ENCODE measurements at places on chromosomes 5 and 9. TPM values are rescaled to one million over a fixed set of nuclear protein-coding genes. Genes with fewer than 3 reads are reported as not detected.
A peak's percentile ranks its signal among the peaks of the same experiment; 100 is the strongest.

GRCh38 chr9:121679901-121680635 is 28.6 kb downstream of the DAB2IP start:
- DNase-seq: no peak

DNA sequence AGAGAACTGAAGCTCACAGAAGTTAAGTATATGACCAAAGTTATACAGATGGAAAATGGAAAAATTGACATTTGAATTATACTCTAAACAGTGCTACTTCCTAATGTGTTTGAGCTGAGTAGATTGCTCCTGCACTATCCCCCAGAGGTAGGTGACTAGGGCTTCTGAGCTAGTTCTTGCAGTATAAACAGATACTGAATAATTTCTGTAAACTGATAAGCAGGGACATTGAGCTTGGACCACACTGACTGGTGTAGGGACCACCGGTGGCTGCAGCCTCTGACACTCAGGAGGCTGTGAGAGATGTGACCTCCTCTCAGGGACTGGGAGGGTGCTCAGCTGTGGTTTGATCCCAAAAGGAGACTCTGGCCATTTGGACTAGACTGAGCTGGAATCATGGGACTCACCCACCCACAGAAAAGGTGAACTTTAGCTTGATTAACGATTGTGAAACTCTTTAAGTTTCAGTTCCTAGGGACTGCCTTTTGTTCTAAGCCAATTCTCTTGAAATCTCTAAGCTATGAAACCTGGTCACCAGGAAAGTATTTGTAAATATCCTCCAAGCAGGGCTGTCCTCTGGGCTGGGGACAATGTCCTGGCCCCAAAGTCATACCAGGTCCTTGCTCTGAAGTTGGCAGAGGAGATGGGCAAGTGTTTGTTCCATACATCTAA is 291.5 kb downstream of the SEC61B start:
- no peak for DNase-seq

GRCh38 chr9:136211006-136211405 is 6.1 kb upstream of the LHX3 start:
- no peak for DNase-seq

DNA sequence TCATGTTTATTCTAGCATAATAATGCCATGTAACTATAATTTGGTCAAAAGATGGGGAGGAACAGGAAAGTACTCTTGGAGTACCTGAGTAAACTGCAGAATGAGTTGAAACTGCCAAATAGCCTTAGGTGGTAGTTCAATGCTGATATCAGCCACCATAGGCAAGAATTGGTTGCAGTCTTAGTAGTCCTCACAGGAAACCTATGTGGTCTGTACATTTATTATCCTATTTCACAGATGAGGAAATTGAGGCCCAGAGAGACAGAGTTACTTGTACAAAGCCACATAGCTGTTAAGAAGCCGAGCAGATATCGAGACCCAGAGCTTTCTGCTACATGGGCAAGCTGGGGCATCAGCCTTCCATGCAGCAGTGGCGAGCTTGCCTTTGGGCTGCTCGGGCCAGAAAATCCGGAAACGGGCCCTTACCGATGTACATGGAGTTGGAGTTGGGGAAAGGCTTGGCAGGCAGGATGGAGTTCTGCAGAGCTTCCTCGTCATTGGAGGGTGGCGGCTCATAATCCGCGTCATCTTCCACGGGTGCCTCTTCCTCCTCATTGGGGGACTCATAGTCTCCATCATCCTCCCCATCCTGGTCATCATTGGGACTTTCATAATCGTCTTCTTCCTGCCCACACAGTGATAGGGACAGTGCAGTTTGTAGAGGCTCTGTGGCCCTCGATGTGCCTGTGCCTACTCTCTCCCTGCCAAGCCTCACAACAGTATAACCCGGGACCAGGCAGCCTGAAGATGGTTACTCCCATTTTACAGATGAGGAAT is 27.1 kb downstream of the LCP2 start:
- DNase-seq: no peak

- no peak for DNase-seq
Measured at GRCh38 chr9:85151162-85151561, 481.6 kb downstream of the NTRK2 start.

DNA sequence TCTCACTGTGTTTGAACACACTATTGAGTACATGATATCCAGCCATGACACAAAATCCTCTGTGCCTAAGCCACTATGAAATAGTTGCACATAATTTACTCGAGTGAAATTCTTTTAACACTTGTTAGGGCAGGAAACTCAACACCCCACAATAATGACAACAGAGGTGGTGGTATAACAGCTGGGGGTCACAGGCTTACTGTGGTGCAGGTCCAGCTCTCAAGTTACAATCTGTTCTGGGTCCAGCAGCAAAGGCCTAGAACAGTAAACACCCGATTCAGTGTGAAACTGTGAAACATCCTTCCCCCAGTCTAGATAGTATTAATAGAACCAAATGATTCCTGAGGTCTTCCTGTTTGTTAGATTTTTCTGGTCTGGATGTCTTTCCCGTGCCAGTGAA is 102.9 kb upstream of the APC start:
- no peak for DNase-seq

- DNase-seq: no peak
Measured at GRCh38 chr5:151075698-151076331, 5.0 kb downstream of the TNIP1 start.

GRCh38 chr5:134247428-134248224 is 21.8 kb upstream of the PPP2CA start:
- peak; percentile 90 for DNase-seq

GRCh38 chr5:90940227-90940995 is 381.8 kb downstream of the ADGRV1 start:
- DNase-seq: no peak

- no peak for DNase-seq
Measured at GRCh38 chr9:134335061-134335460, 8.8 kb downstream of the RXRA start.

GRCh38 chr5:92401492-92401891 is 1018.4 kb upstream of the ARRDC3 start:
- peak; percentile 14 for DNase-seq

GRCh38 chr5:34656700-34657273 is 659 bp downstream of the RAI14 start:
- no peak for DNase-seq

- no peak for DNase-seq
Measured at GRCh38 chr9:71490810-71491209, 277.5 kb downstream of the CEMIP2 start.

DNA sequence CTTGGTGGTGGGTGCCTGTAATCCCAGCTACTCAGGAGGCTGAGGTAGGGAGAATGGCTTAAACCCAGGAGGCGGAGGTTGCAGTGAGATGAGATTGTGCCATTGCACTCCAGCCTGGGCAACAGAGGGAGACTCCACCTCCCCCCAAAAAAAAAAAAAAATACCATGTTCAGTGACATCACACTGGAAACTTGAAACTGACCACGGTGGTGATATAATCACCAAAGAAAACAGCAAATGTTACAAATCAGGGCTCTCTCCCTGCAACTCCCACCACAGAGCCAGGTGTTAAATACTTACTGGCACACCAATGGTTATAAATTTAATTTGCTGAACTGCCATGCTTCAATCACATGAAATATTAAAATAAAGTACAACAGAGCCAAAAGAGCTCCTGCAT is 81.4 kb downstream of the ZNF608 start:
- DNase-seq: no peak

DNA sequence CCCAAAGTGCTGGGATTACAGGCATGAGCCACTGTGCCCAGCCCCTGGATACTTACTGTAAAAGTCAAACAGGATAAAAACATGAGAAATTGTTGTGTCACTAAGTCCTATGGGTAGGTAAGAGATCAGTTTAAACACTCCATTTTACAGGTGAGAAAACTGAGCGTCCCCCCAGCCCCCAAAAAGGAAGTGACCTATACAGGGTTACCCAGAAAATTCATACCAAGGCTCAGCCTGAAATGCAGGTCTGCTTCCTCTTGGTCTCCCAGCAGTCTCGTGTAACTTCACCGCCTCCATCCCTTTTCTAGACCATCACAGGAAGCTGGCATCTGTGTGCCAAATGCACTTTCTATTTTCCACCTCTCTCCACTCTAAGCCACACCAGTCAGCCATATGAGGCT is 57.2 kb downstream of the TMOD1 start:
- DNase-seq: no peak

DNA sequence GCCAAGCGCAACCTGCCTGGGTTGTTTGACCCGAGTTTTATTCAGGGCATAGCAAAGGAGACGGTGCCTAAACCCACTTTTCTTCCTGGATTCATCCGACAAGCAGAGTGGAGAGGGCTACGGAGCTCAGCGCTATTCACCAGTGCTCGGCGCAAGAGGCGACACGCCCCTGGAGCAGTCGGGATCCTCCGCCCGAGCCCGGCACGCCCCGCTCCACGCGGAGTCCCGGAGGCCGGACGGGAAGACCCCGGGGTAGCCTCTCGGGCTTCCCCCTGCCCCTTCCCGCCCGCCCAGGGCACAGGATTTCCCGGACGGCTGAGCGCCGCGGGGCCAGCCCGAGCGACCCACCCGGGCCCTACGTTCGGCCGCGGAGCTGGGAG is 427 bp downstream of the SERINC5 start:
- no peak for DNase-seq

GRCh38 chr9:98728500-98728899 is 19.8 kb upstream of the GABBR2 start:
- no peak for DNase-seq

GRCh38 chr5:132267931-132268768 is 10.7 kb downstream of the PDLIM4 start:
- no peak for DNase-seq

- DNase-seq: no peak
Measured at GRCh38 chr5:81516091-81516490, 122.2 kb upstream of the ACOT12 start.

- no peak for DNase-seq
Measured at GRCh38 chr5:54975701-54976100, 9.7 kb downstream of the ESM1 start.

DNA sequence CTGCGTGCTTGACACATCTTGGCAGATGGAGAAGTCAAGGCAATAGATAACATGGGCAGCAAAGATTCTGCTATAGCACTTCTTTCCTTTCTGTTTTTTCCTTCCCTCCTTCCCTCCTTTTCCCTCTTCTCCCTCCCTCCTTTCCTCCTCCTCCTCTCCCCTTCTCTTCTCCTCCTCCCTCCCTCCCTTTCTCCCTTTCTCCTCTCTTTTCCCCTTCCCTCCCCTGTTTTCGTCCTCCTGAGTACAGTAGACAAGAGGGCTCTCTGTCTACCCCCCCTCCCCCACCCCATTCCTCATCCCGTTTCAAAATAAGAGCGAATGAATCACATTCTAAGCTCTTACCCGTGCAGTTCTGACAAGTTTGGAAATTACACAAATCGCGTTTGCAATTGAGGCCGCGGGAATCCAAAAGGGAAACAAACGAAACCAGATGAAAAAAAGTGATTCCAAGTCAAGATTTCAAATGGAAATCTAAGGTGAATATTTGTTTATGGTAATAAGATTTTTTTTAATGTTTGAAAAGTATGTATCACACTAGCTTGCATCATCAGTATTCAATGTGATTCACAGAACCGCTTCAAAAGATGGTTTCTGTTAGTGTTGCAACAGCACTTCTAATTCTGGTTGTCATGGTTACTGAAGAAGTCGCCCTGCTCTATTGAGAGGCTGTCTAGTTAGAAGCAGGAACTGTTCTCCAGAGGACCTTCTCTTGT is 1.3 kb downstream of the NIM1K start:
- peak; percentile 68 for DNase-seq

GRCh38 chr5:124746916-124747790 is 714 bp upstream of the ZNF608 start:
- DNase-seq: peak; percentile 90

DNA sequence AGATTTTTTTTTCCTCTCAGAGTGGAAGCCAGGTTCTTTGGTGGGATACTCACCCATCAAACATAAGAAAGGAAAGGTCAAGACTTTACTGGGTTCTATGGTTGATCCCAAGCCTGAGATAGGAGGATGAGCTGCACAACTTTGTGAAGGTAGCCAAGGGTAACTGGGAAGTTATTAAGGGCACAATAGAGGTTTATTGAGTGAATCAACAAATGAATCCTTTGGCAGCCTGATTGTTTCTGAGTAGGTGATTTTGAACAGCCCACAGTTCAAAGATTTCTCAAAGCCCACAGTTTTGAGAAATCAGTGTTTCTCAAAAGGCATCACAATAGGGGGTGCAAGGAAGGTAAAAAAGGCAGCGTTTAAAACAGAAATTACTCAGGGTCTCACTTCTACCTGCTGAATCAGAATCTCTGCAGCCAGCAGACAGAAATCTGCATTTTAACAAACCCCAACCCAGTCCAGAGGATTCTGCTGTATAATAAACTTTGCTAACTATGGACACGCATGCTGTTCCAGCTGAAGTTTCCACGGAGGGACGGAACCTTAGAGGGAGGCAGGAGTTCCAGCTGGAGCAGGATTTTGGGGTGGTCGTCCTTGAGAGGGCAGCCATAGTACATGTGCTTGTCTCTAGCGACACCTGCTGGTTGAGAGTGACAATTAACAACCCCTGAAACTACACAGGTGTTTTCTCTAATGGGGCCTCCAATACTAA is 32.7 kb upstream of the FSD1L start:
- no peak for DNase-seq

DNA sequence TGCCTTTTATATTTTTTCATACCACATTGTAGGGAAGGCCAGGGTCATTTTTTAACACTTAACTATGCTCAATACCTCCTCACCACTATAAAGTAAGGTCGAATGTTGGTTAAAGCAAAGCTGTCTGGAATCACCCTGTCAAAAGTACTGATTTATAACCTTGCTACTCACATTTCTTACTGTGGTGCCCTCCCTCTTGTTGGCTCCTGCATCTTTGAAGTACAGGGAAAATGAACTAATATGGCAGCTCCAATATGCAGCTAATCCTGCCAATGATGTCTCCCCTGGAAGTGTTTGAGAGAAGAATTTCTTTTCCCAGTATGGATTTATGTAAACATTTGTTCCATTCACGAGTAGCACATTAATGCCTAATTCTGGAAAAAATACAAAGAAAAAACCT is 108.4 kb upstream of the RPS23 start:
- no peak for DNase-seq

- DNase-seq: peak; percentile 75
Measured at GRCh38 chr9:97046228-97046627, 7.3 kb upstream of the CTSV start.

DNA sequence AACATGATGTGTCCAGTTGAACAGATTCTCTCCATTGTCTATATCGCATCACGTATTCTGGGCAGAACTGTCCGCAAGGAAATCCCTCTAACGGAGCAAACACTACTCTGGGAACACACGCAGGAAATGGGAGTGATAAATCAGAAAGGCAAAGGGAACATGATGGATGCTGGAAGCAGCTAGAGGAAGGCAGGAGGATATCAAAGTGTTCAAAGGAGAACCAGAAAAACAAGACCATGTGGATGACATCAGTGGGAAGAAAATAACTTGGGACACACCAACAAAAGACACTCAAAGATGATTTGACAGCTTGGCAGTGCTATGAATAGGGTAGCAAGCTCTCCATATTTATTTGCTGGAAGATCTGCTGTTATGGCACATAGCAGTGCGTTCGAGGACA is 142.9 kb downstream of the PLK2 start:
- DNase-seq: no peak

GRCh38 chr5:61486476-61486875 is 154.4 kb downstream of the ZSWIM6 start:
- no peak for DNase-seq

ABL1 gene
- total RNA-seq: 83.7 TPM

ABCA1 gene
- total RNA-seq: 21.9 TPM

EGFLAM gene
- 3.5 TPM for total RNA-seq

PCDHGB3 gene
- 1.3 TPM for total RNA-seq

ANKRD31 gene
- 0.21 TPM for total RNA-seq

TSSK1B gene
- total RNA-seq: not detected

SPINK5 gene
- 5.6 TPM for total RNA-seq

SLC6A7 gene
- total RNA-seq: not detected

SPAG8 gene
- not detected for total RNA-seq

PGM5 gene
- total RNA-seq: 0.79 TPM

MCC gene
- total RNA-seq: 16.7 TPM

DCAF12 gene
- total RNA-seq: 39.9 TPM

ATOX1 gene
- 118 TPM for total RNA-seq

NR5A1 gene
- not detected for total RNA-seq

Data from kidney epithelial cell (primary cell).